DMS53 (cell line): ENCODE measurements at places on chromosomes 11 and 22.

GRCh38 chr11:1906181-1906580 is 13.3 kb upstream of the TNNT3 start:
- no peak for DNase-seq

DNA sequence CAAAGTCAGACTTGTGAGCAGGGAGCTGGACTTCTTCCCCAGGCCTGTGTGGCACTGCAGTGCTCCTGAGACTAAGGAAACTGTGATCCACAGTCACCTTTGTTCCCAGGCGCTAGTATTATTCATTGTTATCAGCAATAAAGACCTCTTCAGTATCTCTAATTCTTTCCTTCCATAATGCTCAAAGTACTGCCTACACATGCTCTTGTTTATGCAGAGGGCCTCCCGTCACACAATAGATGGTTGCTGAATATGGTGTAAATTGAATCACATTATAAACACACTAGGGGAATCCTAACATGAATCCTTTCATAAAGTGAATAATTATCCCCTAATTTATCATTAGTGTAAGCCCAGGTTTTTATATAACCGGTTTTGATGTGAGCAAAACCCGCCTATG is 493.3 kb downstream of the BUD13 start:
- no peak for DNase-seq

DNA sequence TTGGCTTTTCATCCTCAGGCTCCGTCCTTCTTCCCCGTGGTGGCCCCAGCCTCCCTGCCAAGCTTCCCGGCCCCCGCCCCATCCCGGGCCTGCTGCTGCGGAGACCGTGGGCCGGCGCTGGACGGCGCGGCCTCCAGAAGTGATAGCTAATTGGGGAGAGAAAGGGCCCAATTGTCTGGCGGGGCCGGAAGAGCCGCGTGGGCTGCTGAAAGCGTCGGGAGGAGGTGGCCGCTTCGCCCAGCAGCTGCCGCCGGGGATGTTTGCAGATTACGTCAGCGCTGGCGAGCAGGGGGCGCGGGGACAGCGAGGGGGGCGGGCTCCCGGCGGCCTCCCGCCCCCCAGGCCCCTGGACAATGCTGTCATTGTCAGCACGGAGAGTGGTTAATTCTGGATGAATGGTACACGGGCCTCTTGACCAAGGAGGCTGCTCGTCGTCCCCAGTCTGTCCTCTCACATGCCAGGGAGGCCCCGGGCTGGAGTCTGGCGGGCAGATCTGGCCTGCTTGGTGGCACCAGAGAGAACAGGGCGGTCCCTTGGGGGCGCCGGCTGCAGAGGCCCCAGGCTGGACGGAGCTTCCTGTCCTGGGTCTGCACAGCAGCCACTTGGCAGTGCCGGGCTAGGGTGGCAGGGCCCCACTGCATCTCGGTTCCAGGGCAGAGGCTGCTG is 1.6 kb downstream of the SMIM38 start:
- DNase-seq, result peak; percentile 57

- DNase-seq, result no peak
Observed at GRCh38 chr11:14106303-14107049, 144.0 kb downstream of the SPON1 start.

DNA sequence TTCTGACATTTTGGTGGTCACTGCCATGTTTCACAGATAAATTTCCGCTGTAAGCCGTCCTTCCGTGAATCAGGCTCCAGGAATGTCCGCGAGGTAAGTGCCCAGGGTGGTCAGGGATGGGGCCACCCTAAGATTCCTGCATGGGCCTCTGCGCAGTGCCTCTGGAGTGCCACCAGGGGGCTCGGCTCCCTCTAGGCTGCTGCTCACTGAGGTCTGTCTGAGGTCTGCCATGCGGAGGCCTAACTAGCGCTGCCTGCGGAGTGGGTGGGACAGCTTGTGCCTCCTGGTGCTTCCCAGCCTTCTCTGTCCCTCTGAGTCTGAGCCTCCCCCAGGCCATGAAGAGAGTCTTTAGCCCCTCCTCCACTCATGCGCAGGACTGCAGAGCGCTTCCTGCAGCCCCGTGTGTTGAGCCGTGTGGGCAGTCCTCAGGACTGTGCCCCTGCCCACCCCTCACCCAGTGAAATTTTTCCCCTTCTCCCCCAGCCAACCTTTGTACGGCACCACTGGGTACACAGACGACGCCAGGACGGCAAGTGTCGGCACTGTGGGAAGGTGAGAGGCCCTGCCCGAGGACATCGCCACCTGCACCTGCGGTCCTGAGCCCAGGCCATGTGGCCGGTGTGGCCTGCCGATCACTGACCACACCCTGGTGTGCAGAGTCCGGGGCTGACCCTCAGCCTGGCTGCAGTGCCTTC is 11.9 kb upstream of the MDK start:
- peak; percentile 70 for DNase-seq

GRCh38 chr11:47768101-47768612 is 1.0 kb upstream of the FNBP4 start:
- peak; percentile 87 for DNase-seq

DNA sequence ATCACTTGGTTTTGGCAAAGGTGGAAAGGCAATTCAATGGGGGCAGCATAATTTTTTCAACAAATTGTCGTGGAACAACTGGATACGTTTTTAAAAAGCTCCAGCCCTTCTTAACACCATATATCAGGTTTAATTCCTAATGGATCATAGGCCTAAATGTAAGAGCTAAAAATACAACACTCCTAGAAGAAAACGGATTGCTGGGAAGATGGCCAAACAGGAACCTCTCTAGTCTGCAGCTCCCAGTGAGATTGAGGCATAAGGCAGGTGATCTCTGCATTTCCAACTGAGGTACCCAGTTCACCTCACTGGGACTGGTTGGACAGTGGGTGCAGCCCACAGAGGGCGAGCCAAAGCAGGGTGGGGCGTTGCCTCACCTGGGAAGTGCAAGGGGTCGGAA is 32.4 kb upstream of the SCGB1D1 start:
- no peak for DNase-seq

DNA sequence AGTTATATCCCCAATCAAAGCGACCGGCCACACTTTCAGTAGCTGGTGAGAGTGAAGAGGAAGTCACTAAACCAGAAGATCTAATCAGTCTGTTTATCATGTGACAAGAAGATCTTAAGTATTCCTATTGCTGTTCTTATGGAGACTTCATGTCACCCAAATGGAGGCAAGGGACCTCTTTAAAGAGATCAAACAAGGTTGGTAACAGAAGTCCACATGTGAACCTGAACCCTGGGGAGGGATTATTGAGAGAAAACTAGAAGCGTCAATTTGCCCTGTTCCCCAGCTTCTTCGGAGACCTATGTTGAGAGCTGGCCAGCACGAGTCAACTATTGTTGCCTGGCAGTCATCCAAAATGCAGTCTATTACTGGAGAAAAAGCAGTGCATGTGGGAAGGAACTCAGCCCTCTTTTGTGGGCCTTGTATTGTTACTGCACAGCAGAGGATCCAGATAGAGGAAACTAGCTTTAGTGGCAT is 76.9 kb upstream of the CTSC start:
- DNase-seq, result peak; percentile 15
